ENCODE measurements at places on chromosomes 1 and 21. TPM values are rescaled to one million over a fixed set of nuclear protein-coding genes. Genes with fewer than 3 reads are reported as not detected.

Gene TMOD4
- 2.6 TPM for total RNA-seq

Gene RHEX
- total RNA-seq = not detected

Gene MATN1
- total RNA-seq = 0.70 TPM

Gene CFHR2
- not detected for total RNA-seq

Gene SPRR3
- total RNA-seq = not detected

Gene COL8A2
- 0.08 TPM for total RNA-seq

Gene NOC2L
- total RNA-seq = 180 TPM

Gene CHIA
- total RNA-seq = not detected

Gene KCNT2
- not detected for total RNA-seq

Gene SIM2
- 0.47 TPM for total RNA-seq

Gene SYCP1
- total RNA-seq = not detected

Gene FGGY
- total RNA-seq = 7.1 TPM

Gene DHX9
- total RNA-seq = 355 TPM

Gene EEIG2
- 16.7 TPM for total RNA-seq

Gene WLS
- total RNA-seq = not detected

DNA sequence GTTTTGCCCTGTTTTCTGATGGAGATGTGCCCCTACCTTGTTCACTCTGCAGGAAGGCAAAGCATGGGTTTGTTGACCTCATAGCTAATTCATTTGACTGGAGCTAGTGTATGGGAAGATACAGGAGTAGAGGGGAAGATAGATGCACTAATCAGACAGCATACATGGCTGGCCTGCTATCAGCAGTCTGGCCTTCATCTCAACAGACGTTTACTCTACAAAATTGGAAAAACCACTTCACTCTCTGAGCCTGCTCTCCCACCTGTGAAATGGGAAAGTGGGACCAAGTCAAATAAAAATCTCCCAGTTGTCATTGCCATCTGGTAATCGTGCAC, 235.2 kb upstream of the RAB4A start:
- peaks cover 46% of the 10 kb centered on the region for H3K27me3 ChIP-seq
- H3K4me1 ChIP-seq = peaks cover 32% of the 10 kb centered on the region
- H3K36me3 ChIP-seq = no peaks in the 10 kb centered on the region

- H3K4me3 ChIP-seq = no peak overlapping the region
- H3K4me1 ChIP-seq = no peaks in the 10 kb centered on the region
- H3K27ac ChIP-seq = no peak overlapping the region
- no peaks in the 10 kb centered on the region for H3K36me3 ChIP-seq
These were observed 880.6 kb downstream of the BRINP3 start for GRCh38 chr1:189597083-189597482.

DNA sequence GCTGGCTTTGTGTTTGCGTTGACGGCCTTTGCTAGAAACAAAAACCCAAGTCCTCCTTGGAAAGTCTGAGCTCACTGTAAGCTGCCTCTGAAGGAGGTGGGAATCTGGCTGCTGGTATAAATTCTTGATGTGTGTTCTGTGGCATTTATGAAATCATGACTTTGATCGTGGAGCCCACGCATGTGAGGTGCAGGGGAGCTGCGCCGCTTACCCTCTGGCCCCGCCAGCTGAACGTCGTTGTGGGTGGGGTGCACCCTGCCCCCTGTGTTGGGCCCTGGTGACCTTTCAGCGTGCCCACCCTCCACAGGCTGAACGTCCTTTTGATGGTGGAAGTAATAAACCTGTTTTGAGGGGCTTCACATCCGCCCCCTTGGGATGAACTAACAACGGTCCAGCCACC, 21.2 kb upstream of the DIP2A start:
- no peak overlapping the region for H3K27ac ChIP-seq
- no peak for DNase-seq
- H3K27me3 ChIP-seq = no peaks in the 10 kb centered on the region
- no peaks in the 10 kb centered on the region for H3K4me1 ChIP-seq

DNA sequence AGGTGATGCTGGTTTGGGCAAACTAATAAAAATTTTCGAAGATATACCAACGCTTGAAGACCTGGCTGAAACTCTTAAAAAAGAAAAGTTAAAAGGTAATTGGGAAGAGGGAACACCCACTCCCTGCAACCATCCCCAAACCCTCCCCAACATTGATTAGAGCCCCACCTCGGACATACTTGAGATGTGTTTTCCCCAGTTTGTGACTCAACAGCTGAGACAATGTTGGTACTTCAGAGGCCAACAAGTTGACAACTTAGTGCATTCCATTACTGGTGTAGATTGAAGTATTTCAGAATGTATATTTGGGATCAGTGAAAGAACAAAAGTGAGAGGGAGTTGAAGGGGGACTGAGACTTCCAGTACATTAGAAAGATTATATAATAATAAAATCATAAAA, 5.1 kb downstream of the IFI16 start:
- DNase-seq = no peak
- peak overlapping the region; percentile 99 for H3K27ac ChIP-seq
- H3K36me3 ChIP-seq = peaks cover 77% of the 10 kb centered on the region
- peaks cover 66% of the 10 kb centered on the region for H3K4me1 ChIP-seq
- H3K4me3 ChIP-seq = peak overlapping the region; percentile 91

DNA sequence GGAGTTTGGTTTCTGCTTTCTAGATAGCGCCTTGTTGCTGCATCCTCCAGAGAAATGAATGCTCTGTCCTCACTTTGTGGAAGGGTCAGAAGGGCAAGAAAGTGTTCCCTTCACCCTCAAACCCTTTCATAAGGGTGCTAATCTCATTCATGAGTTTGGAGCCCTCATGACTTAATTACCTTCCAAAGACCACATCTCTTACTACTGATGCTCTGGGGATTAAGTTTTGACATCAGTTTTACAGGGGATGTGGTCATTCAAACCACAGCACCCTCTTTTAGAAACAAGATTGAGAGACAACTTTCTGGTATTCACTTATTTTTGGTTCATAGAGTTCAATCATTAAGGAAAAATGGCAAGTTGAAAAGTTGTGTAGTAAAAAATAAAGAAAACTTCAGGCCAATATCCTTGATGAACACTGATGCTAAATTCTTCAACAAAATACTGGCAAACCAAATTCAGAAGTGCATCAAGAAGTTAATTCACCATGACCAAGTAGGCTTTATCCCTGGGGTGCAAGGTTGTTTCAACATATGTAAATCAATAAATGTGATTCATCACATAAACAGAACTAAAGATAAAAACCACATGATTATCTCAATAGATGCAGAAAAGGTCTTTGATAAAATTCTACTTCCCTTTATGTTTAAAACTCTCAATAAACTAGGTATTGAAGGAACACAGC, 442.1 kb downstream of the PTBP2 start:
- H3K4me1 ChIP-seq = no peaks in the 10 kb centered on the region
- H3K27ac ChIP-seq = no peak overlapping the region
- DNase-seq = no peak
- H3K36me3 ChIP-seq = no peaks in the 10 kb centered on the region
- H3K4me3 ChIP-seq = no peak overlapping the region

DNA sequence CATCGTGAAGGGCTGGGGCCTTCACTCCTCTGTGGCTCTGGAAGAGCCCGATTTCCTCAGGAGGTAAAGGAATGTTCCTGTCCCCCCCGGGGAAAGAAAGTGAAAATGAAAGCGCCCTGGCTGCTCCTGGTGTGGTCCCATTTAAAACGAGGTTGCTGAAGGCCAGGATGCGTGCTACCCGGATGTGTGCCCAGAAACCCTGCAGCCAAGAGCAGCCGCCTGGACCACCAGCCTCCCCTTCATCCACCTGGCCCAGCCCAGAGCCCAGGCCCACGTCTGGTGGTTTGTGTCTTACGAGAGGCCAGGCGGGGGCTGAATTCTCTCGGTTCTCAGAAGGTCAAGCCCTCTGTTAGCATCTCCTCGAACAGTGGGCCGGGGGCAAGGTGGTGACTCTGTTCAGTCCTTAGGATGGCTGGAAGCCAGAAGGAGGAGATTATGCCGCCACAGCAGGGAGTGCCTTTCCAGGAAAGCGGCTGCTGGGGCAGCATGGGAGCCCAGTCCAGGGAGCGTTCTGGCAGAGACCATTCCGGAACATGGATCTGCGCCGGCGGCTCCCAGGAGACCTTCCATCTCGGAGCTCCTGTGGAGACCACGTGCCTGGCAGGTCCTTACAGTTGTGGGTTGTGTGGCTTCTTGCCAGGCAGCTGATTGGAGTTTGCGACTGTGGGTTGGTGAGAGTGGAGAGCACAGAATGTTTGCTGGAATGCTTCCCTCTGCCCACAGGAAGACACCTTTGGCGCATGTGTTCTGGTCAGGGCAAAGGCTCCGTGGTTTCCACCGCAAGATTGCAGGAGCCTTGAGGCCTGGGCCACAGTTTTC, 1.4 kb downstream of the GUK1 start:
- peaks cover 3% of the 10 kb centered on the region for H3K36me3 ChIP-seq
- H3K4me3 ChIP-seq = peak overlapping the region; percentile 100
- H3K27me3 ChIP-seq = peaks cover 13% of the 10 kb centered on the region
- H3K27ac ChIP-seq = peak overlapping the region; percentile 97
- peaks cover 22% of the 10 kb centered on the region for H3K4me1 ChIP-seq
- peak; percentile 26 for DNase-seq

GRCh38 chr1:41281334-41281733, 39.2 kb upstream of the SCMH1 start:
- H3K4me1 ChIP-seq = no peaks in the 10 kb centered on the region
- no peak for DNase-seq
- H3K36me3 ChIP-seq = no peaks in the 10 kb centered on the region

DNA sequence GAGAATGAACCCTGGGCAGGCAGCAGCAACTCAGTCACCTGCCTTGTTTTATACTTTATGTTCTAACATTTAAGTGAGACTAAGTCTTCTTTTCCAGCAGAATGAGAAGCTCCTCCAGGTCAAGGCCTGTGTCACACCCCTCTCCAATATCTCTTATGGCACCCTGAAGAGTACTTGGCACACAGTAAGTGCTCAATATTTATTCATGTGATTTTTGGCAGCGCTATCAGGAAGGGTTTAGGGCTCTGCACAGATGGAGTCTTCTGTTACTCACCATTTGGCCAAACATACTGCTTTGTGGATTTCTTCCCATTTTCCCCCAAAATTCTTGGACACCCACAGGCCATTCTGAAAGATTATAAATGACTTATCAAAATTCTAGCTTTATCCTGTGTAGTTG, 43.8 kb upstream of the MYBPHL start:
- H3K4me1 ChIP-seq = peaks cover 18% of the 10 kb centered on the region
- H3K36me3 ChIP-seq = no peaks in the 10 kb centered on the region
- DNase-seq = no peak

- H3K36me3 ChIP-seq = no peaks in the 10 kb centered on the region
- no peak within 1 kb of the TSS for H3K27ac ChIP-seq
- H3K4me1 ChIP-seq = no peaks in the 10 kb centered on the region
- H3K27me3 ChIP-seq = peaks cover 15% of the 10 kb centered on the region
- H3K4me3 ChIP-seq = no peak within 1 kb of the TSS
These were observed at the start of gene ASCL5 for GRCh38 chr1:201126832-201127754. Gene ASCL5, minus strand, starts transcription at chr1:201127184. Its CDS starts 11,812 bp downstream, at chr1:201115372.

- no peaks in the 10 kb centered on the region for H3K4me1 ChIP-seq
- H3K4me3 ChIP-seq = no peak overlapping the region
- H3K27ac ChIP-seq = no peak overlapping the region
- peaks cover 25% of the 10 kb centered on the region for H3K27me3 ChIP-seq
These were observed 24.4 kb upstream of the AGBL4 start for GRCh38 chr1:50047916-50048694.

- peaks cover under 1% of the 10 kb centered on the region for H3K4me1 ChIP-seq
- H3K27ac ChIP-seq = no peak overlapping the region
- no peaks in the 10 kb centered on the region for H3K27me3 ChIP-seq
- no peak overlapping the region for H3K4me3 ChIP-seq
- H3K36me3 ChIP-seq = no peaks in the 10 kb centered on the region
- no peak for DNase-seq
These were observed 75.0 kb upstream of the MACF1 start for GRCh38 chr1:39129514-39129913.

DNA sequence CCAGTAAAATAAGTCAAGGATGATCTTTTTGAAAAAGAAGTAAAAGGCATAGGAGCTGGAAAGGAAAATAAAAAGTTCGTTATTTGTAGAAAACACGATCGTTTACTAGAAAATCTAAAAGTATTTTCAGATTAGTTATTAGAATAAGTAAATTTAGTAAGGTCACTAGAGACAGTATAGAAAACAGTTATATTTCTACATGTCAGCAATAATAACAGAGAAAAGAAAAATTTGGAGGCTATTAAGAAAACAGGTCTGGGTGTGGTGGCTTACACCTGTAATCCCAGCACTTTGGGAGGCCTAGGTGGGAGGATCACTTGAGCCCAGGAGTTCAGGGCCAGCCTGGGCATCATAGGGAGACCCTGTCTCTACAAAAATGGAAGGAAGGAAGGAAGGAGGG, 181.3 kb downstream of the VPS13D start:
- H3K4me1 ChIP-seq = peaks cover 36% of the 10 kb centered on the region
- peaks cover 48% of the 10 kb centered on the region for H3K36me3 ChIP-seq
- no peak overlapping the region for H3K27ac ChIP-seq
- H3K4me3 ChIP-seq = no peak overlapping the region
- no peaks in the 10 kb centered on the region for H3K27me3 ChIP-seq

- H3K4me3 ChIP-seq = no peak overlapping the region
- no peaks in the 10 kb centered on the region for H3K36me3 ChIP-seq
- DNase-seq = no peak
- H3K27me3 ChIP-seq = peaks cover 11% of the 10 kb centered on the region
These were observed 70.6 kb upstream of the GJB5 start for GRCh38 chr1:34684266-34684665.

DNA sequence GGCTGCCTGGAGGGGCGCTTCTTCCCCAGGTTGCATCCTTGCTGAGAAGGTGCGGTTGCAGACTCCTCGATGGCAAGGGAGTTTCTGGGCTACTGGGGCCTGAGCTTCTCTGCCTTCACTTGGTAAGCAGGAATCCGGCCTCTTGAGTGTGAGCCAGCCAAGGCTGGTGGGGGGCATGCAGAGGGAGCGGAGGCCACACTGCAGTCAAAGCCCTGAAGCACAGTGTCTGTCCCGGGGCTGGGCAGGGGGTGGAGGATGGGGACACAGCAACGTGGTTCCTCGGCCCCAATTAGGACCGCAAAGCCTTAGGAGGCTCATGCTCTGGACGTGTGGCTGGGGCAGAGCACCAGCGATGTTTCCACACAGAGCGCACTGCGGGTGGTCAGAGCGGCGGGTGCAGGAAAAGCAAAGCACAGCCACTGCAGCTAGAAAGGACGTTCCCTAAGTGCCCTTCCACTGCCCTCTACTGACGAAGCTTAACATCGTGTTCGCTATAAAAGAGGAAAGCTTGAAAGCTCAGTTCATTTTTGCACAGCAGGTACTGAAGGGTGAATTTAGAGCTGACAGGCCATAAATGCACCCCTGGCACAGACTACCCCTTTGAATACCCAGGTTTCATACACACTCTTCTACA, 60.7 kb upstream of the COG2 start:
- H3K36me3 ChIP-seq = no peaks in the 10 kb centered on the region
- H3K27me3 ChIP-seq = peaks cover 15% of the 10 kb centered on the region
- no peaks in the 10 kb centered on the region for H3K4me1 ChIP-seq
- no peak overlapping the region for H3K27ac ChIP-seq
- DNase-seq = no peak

- no peaks in the 10 kb centered on the region for H3K4me1 ChIP-seq
- no peaks in the 10 kb centered on the region for H3K36me3 ChIP-seq
- no peaks in the 10 kb centered on the region for H3K27me3 ChIP-seq
- no peak for DNase-seq
- no peak overlapping the region for H3K4me3 ChIP-seq
- H3K27ac ChIP-seq = no peak overlapping the region
These were observed 964.6 kb downstream of the BRINP3 start for GRCh38 chr1:189513091-189513490.

- DNase-seq = no peak
- H3K36me3 ChIP-seq = peaks cover 19% of the 10 kb centered on the region
- no peak overlapping the region for H3K27ac ChIP-seq
- H3K4me3 ChIP-seq = no peak overlapping the region
- peaks cover 42% of the 10 kb centered on the region for H3K4me1 ChIP-seq
These were observed 9.0 kb upstream of the JUN start for GRCh38 chr1:58792846-58793245.

Data from activated T-helper 1 cell treated with anti-CD3 and anti-CD28 coated beads, Interleukin-12 subunit alpha, Interleukin-12 subunit beta, Interleukin-2, Interleukin-4 antibody, amounts not matched to agents 30 ng/mL and 10 ng/mL and 1 ng/mL, durations not matched to agents 14 hours and 24 hours and 36 hours (primary cell).